Stimulated activated CD4-positive, alpha-beta T cell treated with anti-CD3 and anti-CD28 coated beads, TNF-alpha, amount 100 ng/mL, for 1 hour (primary cell): ENCODE measurements at places on chromosomes 13 and 19.

- no peak for DNase-seq
Observed at GRCh38 chr13:73168953-73169401, 110.2 kb downstream of the KLF5 start.

DNA sequence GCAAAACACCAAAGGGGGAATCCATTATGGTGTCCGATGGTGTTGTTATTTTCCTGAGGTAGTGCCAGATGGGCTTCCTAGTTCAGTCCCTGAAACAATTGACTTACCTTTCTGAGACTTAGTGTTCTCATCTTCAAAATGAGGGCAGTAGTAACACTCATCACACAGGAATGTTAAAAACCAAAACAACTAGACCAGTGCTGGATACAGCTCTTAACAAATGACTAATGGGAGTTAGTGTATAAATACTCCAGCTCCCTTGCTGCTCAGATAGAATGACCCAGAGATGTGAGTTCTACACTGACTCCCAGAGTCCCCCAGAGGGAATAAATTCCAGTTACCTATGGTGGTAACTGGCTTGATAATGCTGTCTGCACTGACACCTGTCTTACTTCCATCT, 49.9 kb downstream of the MBD3L2B start:
- no peak for DNase-seq

DNA sequence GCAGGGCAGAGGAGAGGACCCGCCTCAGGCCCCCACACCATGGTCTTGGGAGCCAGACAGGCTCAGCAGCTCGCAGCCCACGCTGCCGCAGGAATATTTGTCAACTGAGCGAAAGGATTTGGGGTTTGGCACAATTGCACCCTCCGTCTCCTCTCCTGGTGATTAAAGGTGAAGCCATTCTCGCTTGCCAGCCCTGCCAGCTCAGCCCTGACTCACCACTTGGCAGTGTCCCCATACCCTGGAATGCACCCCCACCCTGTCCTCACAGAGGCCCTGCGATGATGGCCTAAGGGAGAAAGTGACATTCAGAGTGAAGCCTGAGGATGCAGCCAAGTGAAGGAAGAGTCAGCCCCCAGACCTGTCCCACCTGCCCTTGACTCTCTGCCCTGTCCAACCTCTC, 18.8 kb downstream of the CYTH2 start:
- DNase-seq, result no peak

- no peak for DNase-seq
Observed at GRCh38 chr13:23081220-23081619, 99.6 kb upstream of the SGCG start.

DNA sequence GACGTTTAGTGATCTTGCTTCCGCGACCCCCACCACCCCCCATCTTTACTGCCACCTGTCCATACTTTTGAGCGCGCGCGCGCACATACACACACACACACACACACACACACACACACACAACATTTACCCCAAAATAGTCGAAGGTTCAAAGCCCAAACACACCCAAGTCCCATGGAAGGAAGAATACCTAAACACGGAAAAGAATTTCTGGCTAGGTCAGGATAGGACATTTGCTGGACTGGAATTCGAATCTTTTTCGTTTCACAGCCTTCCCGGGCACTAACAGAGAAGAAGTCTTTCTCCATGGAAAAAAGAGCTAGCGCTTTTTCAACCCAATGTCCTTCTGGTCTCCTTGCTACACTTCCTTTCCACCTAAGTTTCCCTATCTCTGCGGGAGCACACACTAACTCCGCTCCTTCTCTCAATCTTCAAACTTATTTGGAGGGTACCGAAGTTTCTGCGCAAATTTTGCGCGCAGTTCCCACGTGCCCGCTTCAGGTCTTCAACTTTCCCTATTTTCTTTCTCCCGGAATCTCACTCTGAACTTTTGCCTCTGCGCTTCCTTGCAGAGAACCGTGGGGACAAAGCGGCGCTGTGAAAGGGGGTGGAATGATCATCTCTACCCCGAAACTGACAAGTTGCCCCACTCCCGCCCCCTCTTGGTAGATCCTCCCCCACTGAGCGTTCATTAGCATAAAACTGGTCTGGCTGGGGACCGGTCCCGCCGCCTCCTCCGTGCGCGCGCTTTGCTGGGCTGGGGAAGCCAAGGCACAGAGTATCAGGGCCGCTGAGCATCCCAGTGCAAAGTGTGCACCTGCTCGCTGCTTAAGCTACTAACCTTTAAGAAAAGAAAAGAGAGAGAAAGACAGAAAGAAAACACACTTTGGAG, 2.7 kb downstream of the DACH1 start:
- no peak for DNase-seq

- DNase-seq, result no peak
Observed at GRCh38 chr13:21882766-21883165, 211.9 kb downstream of the FGF9 start.

DNA sequence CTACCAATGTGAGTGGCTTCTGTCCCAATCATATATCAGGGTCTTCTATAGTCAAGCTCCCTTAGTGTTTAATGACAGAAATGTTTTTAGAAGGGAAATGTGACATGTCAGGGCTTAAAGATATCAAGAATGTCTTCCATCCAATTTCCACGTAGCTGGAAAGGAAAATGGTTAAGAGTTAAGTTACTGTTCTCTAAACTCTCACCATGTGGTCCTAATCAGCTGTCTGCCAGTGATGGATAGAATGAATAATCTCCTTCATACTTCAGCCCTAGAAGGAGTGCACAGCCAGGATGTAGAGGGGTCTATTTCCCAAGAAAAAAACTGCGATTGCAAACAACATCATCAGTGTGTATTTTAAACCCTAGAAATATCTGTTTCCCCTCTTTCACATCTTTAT, 36.3 kb downstream of the FLT1 start:
- DNase-seq, result no peak

- no peak for DNase-seq
Observed at GRCh38 chr13:41296879-41297646, 14.0 kb upstream of the NAA16 start.

DNA sequence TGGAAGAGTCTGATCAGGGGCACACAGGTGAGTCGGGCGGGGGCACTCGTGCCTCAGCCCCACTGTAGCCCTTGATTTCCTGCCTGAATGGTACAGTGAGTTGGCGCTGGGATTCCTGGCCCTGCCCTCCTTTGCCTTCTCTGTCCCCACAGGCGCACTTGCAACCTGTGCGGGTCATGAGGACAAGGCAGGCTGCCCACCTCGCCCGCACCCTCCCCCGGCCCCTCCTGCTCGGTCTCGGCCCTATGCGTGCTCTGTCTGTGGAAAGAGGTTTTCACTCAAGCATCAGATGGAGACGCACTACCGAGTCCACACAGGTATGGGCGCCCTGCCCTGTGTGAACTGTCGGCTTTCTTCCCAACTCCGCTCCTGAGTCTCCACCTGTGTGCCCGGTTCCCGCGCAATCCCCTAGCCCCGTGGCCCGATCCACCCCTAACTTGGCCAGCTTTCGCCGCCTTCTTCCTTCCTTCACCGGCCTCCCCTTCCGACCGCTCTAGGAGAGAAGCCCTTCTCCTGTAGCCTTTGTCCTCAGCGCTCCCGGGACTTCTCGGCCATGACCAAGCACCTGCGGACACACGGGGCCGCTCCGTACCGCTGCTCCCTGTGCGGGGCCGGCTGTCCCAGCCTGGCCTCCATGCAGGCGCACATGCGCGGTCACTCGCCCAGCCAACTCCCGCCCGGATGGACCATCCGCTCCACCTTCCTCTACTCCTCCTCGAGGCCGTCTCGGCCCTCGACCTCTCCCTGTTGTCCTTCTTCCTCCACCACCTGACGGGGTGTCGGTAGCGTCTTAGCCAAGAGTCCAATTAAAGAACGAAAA, 1.6 kb upstream of the KMT2B start:
- no peak for DNase-seq

GRCh38 chr13:27383104-27383921, 41.1 kb upstream of the GTF3A start:
- DNase-seq, result no peak

GRCh38 chr19:17504030-17504429, 7.4 kb upstream of the PGLS start:
- no peak for DNase-seq

DNA sequence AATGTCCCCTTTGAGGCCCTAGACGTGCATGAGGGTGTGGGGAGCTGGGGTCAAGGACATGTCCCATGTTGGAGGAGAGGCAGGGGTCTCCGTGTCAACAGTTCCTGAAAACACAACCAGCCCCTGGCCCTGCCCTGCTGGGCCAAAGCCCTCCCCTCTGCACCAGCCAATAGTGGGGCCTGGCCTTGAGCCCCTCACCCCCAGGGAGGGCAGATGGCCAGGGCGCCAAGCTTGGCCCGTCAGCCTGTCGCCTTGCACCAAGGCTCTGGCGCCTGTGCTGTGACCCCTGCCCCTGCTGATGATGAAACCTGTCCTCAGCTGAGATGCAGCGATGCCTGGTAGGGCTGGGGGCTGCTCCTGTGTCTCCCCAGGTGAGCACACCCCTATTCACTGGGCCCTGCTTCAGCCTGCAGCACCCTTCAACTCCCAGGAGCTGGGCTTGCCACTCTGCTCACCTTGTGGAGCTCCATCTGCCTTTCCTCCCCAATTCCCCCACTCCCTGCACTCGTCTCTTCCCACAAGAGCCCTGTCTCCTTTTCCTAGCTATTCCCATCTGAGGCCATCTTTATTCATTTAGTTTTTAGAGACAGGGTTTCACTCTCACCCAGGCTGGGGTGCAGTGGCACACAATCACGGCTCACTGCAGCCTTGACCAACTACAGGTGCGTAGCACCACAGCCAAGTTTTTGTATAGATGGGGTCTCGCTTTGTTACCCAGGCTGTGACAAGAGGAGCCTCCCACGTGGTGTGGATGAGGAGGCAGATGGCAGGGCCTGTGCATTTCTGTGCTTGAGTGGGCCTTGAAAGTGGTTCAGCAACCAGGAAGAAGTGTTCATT, 2.1 kb upstream of the HAMP start:
- DNase-seq, result no peak

DNA sequence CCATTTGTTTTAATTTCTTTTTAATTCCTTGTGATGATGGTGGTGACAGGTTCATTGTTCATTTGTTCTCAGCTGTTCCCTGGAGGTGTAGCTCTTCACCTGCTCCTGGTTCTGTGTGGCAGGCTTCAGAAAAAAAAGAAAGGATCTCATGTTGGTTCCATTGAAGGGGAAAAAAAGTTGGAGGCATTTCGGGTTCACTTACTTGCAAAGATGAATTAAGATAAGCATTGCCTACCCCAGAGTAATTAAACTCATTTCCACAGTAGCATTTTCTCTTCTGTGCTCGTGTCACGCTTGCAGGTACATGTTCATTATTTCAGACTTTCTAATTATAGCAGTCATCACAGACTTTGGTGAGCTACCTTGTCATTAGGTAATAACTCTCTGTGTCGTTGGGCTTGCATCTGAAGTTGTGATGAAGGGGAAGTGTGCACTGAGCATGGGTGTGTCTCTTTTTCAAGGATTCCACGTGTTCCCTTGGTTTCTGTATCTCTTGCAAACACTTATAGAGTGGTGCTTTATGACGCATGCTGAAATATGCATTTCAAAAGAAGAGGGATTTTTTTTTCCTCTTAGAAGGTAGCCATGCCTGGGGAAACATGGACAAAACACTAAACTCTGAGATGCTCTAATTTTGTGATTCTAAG, 69.1 kb downstream of the MTUS2 start:
- DNase-seq, result no peak

- DNase-seq, result no peak
Observed at GRCh38 chr13:33274264-33274663, 11.3 kb downstream of the STARD13 start.

DNA sequence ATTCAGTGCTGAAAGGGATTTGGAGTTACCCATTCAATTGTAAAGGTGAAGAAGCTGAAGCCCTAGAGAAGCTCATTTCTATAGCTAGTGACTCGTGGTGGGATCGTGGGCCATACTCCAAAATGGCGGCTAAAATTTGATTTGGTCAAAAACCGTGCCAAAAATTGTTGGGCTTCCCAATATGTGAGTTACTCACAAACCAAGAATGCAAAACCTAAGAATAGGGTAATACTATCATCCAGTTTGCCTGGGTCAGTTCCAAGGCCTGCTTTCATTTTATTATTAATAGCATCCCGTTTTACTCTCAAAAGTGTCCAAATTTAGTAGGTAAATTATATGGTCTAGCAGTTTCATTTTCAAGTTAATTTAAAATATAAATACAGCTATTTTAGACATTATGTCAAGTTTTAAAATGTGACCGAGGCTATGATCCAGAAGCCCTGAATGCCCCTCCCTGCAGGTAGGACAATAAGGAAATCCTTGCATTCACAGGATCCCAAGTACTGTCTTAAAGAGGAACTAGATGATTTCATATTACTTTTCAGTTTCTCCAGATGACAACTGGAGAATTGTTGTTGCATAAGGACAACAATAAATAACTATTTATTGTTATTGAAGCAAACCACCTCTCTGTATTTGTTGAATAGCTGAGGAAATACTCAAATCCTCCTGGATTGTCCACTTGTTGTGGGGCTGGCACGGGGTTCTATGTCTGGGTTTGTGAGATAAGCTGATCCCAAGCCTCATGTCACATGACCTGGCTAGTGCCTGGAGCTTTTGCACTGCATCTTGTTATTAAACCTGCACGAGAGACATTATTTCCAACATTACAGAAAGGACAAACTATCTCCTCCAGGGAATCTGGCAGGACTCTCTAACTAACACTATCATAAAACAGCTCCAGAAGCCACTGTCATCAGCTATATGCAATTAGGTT, 11.6 kb upstream of the RAP2A start:
- DNase-seq, result no peak

- no peak for DNase-seq
Observed at GRCh38 chr13:112629161-112629560, 41.2 kb upstream of the TUBGCP3 start.

DNA sequence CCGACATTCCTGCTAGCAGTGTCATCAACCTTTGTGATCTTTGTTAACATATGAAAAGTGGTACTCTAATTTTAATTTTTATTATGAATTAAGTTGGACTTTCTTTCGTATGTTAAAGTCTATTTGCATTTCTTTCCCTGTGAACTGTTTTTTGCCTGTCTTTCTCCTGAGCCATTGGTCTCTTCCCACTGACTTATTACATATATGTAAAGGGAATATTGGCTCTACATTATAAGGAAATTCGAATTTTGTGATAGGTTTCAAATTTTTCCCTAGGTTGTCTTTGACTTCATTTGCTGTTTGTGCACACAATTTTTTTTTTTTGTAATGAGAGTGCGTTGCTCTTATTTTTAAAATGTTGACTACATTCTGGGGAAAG, 442 bp upstream of the CDC16 start:
- DNase-seq, result no peak

DNA sequence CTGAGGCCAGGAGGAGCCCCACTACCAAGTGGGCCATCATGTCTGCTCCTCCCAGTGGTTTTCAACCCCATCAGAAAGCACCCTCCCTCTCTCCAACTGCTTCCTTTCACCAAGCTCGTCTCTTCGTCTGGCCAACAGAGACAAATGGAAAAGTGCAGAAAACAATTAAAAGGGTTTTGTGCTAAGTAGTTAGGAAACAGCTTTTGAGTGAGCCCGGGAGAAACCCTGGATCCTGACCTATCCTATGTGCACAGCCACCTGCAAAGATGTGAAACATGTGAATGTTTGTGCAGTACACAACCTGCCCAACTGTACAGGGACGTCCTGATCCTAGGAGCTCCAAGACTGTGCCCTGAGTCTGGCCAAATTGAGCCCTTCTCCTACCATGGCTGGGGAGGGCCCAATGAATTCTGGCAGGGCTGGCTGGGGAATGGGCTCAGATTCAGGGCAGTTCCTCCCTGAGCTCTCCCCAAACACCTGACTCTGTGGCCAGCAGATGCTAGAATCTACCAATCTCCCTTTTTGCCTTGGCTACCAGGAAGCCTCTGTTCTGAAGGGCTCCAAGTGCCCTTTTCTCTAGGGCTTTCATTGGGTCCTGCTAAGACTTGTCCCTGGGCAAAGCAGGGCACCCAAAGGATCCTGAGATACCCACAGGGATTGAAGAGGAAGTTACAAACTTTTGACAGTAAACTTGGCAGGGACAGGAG, 7.9 kb downstream of the TLE5 start:
- DNase-seq, result no peak
